ENCODE measurements at places on chromosomes 16 and 17.

- no peak for DNase-seq
These were observed 6.3 kb downstream of the MYBBP1A start for GRCh38 chr17:4548721-4549531.

DNA sequence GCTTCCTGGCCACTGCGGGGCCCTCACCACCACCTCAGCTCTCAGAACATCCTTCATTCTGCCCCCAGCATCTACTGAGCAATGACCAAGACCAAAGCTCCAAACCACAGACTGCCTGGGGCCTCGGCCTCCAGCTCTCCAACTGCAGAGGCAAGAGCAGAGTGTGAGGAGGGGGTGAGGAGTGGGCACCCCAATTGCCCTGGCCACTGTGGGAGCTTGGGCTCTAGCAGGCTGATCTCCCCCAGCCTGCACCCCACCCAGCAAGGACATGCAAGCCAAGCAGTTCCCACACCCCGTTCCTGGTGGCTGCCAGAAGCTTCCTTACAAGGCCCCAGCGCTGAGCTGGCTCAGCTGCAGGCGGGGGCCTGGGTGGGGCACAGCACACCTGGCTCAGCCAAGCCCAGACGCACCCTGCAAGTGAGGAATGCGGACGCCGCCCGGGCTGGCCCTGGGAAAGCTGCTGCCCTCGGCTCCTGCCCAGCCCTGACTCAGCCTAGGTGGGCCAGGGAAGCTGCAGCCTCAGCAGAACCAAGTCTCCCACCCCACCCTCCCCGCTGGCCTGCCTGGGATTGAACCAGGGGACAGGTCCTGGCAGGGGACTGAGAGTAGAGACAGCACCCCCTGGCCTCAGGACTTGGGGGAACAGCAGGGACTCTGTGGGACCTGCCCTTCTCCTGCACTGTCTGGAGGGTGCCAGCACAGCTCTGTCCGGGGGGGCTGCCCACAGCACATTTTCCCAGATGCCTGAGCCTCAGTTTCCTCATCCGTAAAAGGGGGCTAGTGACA is 29.7 kb upstream of the KRT17 start:
- no peak for DNase-seq

DNA sequence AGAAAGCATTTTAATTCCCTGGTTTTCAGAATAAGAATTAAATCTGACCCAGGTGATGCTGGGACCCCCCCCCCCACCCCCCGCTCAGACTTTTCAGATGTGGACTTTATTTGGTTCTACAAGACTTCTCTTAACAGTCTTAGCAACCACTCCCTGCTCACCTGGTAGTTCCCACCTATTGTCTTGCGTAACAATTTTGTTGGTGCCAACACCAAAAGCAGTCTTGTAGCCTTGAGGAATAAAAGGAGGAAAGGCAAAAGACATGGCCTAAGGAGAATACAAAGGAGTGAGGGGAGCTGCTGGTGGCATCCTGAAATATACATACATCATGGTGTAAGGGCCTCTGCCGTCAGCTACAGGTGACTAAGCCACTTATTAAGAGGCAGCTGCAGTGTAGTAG is 5.0 kb downstream of the TTLL6 start:
- no peak for DNase-seq

DNA sequence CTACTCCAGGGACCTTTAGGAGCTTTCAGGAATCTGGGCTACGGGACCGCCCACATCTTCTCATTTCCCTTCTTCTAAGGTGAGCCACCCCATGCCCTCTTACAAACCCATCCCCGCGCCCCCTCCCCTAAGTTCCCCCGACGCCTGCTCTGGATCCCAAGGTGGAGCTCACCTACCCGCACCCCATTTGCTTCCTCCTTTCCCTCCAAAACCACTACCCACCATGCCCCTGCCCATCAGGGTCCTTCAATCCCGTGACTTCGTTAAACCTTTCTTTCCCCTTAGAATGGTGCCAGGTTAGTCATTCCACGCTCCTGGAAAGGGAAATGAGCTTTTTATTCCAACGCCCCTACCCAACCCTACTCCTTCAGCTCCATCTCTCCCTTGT is 326 bp upstream of the MTMR4 start:
- DNase-seq = no peak

DNA sequence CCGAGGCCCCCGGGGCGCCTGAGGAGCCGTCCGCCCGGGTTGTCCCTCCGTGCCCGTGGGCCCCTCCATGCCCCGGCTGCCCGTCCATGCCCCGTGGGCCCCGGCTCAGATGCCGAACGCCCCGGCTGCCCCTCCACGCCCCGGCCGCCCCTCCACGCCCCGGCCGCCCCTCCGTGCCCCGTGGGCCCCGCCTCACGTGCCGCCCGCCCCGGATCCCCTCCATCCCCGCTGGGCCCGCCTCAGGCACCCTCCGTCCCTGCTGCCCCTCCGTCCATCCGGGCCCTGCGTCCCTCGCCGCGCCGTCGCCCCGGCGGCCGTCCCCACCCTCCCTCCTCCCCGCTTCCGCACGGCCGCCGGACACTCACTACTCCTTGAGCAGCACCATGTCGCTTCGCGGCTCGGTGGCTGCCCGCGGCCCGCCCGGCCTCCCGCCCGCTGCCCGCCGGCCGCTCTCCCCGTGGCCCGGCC is 382 bp downstream of the PITPNA start:
- peak; percentile 30 for DNase-seq

- DNase-seq = no peak
These were observed 45.5 kb downstream of the TBC1D16 start for GRCh38 chr17:79990051-79990592.

DNA sequence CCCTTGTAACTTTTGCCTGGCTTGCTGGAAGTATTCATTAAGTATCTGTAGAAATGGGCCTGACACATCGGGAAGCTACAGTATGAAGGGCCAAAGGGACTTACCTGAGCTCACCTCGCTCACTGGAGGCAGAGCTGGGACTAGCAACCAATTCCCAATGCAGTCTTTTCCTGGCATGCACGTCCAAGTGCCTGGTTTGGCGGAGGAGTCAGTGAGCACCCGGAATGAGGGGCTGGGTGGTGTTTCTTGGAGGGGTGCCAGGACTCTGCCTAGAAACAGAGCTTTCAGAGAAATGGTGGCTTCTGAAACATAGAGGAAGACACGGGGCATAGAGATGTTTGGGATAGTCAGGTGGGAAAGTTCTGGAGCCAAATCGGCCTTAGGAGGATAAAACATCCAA is 18.4 kb upstream of the GPRC5C start:
- DNase-seq = no peak

DNA sequence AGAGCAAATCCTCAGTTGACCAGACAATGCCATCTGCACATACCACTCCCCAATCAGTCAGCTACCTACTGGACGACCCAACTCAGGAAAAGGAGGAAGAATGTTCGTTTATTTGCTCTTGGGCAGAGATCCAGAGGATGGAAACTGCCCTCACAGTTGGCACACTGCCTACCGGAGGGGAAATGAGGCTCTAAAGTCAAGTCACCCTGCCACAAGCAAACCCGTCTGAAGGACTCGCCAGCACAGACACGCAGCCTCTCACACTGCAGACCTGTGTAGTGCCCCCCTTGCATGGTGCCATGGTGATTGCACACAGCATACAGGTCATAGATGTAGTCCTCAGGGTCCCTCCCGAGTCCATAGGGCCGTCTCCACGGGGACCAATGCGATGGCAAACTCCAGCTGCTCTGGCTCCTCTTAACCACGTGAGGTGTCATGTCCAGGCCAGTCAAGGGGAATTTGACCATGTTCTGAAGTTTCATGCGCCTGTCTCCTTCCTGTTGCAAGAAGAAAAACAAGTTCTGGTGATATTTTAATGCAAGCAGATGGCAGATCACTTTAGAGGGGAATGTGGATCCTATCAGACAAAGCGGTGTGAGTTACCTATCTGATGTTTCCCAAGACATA is 69.5 kb downstream of the USP31 start:
- no peak for DNase-seq

GRCh38 chr16:86375851-86376250 is 134.5 kb upstream of the FOXF1 start:
- no peak for DNase-seq

DNA sequence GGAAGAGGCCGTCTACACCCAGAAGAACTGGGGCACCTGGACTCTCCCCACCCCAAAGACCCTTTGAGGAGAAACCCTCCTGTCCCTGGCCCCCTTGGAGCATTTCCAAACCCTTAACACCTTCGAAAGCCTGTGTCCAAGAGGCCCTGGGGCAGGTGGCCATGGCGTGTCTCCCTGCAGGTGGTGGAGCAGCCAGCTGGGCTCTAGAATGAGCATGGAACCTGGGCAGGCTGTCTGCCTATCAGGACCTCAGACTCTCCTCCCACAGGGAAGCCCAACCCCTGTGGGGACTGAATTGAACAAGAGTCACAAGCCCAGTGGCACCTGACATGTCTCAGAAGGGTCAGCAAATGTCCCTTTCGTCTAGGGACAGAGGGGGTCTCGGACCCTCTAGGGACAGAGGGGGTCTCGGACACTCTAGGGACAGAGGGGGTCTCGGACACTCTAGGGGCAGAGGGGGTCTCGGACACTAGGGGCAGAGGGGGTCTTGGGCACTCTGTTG is 8.4 kb downstream of the CBX4 start:
- no peak for DNase-seq

GRCh38 chr16:29777576-29778350 is at the start of gene ZG16:
ZG16 (plus strand) TSS chr16:29778256; CDS start chr16:29779267, 1,011 bp downstream.
- no peak for DNase-seq

- DNase-seq = no peak
These were observed 8.1 kb upstream of the ABCA5 start for GRCh38 chr17:69335058-69335457.

- DNase-seq = no peak
These were observed 29.0 kb upstream of the CHMP6 start for GRCh38 chr17:80962356-80963329.

DNA sequence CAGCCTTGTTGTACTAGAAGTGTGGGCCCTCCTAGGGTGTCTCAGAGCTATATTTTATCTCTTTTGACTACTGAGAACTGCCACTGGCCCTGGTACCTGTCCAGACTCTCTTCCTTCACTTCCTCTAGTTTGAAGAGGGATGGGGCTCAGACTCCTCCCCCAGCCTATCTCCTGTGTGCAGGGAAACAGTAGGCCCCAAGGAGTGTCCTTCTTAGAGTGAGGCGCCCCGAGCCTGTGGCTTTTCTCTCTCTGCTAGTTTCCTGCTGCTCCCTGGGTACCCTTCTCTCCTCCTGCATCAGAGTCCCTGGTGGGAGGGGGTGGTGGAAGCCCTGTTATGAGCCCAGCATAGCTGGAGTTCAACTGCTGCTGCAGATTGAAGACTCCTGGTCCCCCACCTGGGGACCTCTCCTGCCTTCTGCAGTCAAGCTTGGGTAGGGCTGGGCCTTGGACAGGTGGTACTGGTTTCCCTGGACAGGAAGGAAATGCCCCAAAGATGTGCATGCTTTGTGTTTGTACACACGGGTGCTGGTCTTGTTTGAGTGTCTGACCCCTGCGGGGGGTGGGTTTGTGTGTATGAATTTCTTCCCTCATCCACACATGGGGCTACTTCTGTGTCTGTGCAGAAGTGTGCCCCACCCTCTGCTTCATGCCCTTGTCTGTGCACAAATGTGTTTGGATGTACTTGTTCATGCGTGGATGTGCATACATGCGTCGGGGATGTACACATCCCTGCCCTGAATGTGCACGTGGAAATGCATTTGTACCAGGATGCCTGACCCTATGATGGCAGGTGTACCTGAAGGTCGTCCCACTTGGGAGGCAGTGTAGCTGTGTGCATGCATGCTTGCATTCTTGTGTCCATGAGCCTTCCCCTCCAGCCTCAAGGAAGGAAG is 6.9 kb downstream of the RARA start:
- no peak for DNase-seq

GRCh38 chr17:59863616-59864015 is 29.1 kb downstream of the TUBD1 start:
- DNase-seq = no peak

DNA sequence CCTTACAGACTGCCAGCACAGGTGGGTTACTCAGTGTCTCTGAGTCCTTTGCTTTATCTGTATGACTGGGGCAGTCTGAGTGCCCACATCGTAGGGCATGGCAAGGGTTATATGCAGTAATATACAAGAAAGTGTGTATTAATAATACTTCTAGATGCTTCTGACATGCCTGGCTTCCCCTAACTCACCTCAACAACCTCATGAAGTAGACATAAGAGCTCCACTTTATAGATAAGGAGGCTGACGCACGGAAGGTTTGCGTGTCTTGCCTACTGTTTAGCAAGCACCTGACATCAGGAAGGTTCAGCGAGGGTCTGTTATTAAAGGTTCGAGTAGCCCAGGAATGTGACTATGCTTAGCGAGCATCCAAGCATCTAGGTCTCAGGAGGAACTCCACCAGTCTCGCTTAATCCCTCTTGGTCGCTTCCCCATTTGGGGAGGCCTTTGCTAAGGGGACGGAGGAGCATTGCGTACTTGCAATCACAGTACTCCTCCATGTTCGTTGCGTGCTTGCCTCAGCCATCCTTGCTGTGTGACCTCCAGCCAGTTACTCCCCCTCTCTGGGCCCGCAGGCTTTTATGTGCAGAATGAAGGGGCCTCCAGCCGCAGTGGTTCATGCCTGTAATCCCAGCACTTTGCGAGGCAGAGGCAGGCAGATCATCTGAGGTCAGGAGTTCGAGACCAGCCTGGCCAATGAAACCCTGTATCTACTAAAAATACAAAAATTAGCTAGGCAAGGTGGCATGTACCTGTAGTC is 1.6 kb downstream of the KCNG4 start:
- no peak for DNase-seq

GRCh38 chr17:76793775-76794174 is 55.9 kb downstream of the MFSD11 start:
- DNase-seq = no peak

DNA sequence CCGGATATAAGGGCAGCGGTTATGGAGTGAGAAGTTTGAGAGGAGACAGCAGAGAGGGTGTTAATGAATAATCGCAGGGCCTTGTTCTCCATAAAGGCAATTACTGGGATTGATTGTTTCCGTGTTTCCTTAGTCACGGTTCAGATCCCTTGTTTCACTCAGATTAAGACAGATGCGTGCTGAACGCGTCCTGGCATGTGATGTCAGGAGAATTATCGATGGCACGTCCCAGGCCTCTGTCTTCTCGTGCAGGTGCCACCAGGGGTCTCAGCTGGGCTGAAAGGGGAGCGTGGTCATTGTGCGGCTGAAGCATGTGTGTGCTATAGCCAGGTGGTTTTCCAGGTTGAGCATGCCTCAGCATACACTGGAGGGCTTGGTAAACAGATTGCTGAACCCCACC is 142.4 kb upstream of the NOL11 start:
- no peak for DNase-seq

DNA sequence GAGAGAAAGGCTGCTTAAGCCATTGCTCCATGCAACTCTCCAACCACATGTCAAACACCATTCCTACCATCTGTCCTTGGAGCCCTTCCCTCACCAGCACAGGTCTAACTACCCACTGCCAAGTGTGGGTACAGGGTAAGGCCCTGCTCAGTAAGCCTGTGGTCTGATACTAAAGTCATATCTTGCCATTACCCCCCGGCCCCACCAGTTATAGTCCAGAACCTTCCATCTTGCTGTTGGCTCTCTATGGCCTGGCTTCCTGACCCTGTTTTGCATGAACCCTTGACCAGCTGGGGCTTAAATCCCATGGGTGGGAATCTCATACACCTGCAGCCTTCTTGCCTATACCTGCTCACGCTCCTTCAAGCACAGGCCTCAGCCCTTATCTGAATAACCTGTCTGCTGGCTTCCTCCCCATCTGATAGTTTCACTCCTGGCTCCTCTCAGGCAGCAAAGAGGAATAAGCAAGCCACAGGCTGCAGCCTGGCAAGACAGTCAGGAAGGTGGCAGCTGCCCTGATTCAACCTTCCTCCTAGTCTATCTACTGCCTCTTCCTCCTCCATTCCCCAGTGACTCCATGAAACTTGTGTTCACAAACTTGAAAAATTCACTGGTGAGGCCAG is 64.1 kb downstream of the ZFHX3 start:
- no peak for DNase-seq

- DNase-seq = no peak
These were observed 1493.1 kb downstream of the CDH11 start for GRCh38 chr16:63628812-63629211.

GRCh38 chr17:80952291-80952690 is 39.4 kb upstream of the CHMP6 start:
- DNase-seq = no peak

All from activated naive CD8-positive, alpha-beta T cell treated with anti-CD3 and anti-CD28 coated beads, Interleukin-2, amount 50 U/mL, for 24 hours (primary cell).